ENCODE measurements at places on chromosomes 7 and 10.

GRCh38 chr10:44322137-44322536 lies 62.8 kb downstream of the CXCL12 start:
- DNase-seq = no peak

- DNase-seq = no peak
These were observed 67.6 kb downstream of the DOCK1 start for GRCh38 chr10:126972635-126973414.

DNA sequence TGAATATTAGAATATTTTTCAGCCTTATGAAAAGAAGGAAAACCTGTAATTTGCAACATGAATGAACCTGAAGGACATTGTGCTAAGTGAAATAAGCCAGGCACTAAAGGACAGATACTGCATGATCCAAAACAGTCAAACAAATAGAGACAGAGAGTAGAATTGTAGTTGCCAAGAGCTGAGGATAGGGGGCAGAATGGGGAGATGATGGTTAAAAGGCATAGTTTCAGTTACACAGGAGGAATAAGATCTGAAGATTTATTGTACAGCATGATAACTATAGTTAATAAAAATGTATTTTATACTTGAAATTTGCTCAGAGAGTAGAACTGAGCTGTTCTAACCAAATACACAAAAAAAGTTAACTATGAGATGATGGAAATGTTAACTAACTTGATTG lies 149.0 kb upstream of the TMEM106B start:
- peak; percentile 9 for DNase-seq

DNA sequence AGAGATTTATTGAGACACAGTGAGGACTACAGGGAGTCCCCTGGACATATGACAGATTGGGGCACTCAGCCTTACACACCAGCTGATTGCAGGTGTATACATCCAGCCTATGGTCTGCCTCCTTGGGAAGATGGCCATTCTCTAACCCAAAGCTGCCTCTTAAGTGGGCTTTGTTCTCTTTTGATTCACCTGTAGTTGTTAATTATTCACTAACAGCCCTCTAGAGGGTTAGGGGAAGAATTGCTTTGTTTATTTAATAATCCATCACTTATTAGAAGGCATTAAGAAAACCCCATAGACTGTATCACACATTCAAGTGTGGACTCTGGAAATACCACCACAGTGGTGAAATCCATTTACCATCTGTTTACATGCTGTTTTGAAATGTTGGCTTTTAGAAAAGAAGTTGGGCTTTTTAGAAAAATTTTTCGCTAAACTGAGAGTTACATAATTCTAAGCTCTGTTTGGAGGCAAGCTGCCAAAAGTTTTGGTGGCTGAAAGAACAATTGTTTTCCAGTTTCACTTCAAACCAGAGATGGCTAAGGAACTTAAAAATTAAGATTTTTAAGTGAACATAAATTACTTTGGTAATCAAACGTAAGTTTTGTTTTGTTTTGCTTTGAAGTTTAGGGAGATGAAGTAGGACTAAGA lies 379.1 kb downstream of the ADRA2A start:
- DNase-seq = peak; percentile 3

DNA sequence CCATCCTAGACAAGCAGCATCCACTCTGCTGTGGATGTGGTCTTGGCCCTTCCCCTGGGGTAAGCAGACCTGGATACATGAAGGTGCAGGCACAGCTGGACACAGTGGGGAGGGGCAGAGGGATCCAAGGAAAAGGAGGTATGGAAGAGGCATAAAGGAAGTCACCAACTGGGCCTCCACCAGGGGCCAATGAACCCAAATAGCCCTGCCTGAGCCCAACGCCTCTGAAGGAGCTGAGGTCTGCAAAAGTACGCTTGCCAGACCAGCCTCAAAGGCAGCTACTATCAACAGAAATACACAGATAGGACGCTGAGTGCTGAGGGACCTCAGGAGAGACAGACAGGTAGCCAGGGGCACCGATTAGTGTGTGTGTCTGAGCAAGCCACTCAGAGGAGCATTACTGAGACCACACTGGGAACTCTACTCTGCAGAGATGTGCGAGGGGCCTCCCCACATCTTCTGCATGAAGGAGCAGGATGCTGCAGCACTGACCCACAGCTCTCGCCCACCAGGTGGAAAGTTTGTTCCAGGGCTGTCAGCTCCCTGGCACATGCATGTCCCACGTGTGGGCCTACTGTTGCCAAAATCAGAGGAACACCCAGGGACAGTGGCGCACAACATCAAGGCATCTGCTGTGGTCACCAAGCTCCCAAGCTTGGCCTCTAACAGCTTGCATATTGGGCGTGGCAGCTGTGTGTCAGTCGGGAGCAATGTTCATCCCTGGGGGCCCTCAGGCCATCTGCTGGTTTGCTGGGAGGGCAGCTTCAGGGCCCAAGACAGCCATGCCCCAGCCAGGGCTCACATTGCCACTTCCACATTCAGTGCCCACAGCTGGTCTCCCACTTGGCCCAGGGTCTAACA lies 40.0 kb downstream of the MKI67 start:
- no peak for DNase-seq

DNA sequence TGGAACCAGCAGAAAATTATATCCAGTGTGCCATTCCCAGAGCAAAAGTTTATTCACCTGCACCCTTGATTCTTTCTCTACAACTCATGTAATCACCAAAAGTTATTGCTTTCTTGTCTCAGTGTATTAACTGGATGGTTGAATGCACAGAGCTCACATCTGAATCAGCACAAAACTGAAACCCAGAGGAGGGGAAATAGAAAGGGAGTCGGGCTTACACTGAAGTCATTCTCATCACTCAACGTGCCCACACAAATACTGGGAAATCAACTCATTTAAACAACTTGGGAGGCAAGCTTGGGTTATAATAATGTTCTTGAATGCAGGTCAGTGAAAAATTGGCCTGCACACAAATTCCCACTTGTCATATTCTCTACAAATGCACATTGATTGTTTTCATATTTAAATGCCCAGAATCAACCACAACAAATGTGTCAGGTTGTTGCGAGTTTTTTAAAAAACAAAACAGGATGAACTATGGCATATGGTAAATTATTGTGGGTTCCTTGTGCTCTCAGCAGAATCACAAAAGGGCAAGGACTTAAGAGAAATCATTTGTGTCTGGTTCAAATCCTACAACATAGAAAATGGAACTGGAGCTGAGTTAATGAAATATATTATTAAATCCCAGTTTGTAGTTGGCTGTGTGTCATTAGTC lies 125.9 kb upstream of the NOBOX start:
- DNase-seq = no peak

Data from RPMI8226 (cell line).